IMR-90 (cell line): ENCODE measurements at places on chromosomes 11 and 22. TPM values are rescaled to one million over a fixed set of nuclear protein-coding genes. Genes with fewer than 3 reads are reported as not detected.

DNA sequence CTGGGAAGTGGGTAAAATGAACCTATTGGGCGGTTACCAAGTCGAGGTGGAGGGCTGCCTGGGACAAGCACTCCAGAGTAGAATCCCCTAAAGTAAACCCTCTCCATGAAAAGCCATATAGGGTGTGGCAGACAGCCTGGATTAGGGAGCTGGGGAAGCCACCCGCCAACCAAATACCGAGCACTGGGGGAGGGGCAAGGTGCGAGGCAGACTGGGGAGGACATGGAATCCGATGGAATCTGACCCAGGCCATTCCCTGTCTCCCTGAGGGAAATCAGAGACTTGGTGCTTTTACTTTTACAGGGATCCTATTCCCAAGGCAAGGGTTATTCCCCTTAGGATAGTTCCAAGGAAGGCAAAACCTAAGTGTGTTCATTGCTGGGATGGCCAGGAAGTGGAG lies 130.9 kb upstream of the HSD17B12 start:
- H3K4me3 ChIP-seq: no peak overlapping the region
- H3K4me1 ChIP-seq: no peaks in the 10 kb centered on the region
- no peaks in the 10 kb centered on the region for H3K36me3 ChIP-seq
- peaks cover 50% of the 10 kb centered on the region for H3K27me3 ChIP-seq
- no peak for DNase-seq
- H3K27ac ChIP-seq: no peak overlapping the region

Gene TP53AIP1
- not detected in 2 replicates for polyA plus RNA-seq

Gene GPHA2
- not detected in 2 replicates for polyA plus RNA-seq

Gene HEPN1
- not detected in 2 replicates for polyA plus RNA-seq

Gene HEPHL1
- polyA plus RNA-seq: 0.01 and 0.02 TPM in 2 replicates

- H3K27ac ChIP-seq: no peak overlapping the region
- H3K27me3 ChIP-seq: no peaks in the 10 kb centered on the region
- DNase-seq: no peak
- H3K36me3 ChIP-seq: peaks cover 30% of the 10 kb centered on the region
These were observed 89.4 kb downstream of the PPP6R3 start for GRCh38 chr11:68549789-68550484.

Gene TIMP3
- 173 and 179 TPM in 2 replicates for polyA plus RNA-seq

DNA sequence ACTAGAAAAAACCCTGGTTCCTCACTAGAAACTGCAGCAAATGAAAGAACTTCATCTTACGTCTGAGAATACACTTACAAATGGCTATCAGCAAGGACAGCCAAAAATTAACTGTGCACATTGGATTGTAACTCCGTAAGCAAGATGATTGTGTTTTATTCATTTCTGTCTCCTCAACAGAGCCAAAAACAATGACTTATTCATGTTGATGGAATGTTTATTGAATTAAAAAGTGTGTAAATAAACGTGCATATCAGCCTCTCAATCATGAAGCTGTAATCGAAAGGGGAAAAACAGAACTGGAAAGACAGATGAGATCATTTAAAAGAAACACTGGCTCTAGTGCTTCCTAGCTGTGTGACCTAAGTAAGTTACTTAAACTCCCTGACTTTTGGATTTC lies 307.5 kb upstream of the ZC3H12C start:
- no peaks in the 10 kb centered on the region for H3K4me1 ChIP-seq
- H3K27me3 ChIP-seq: no peaks in the 10 kb centered on the region; the same call in 1 of the 2 replicates
- no peak overlapping the region for H3K4me3 ChIP-seq
